ENCODE measurements at places on chromosomes 12 and 14.
A peak's percentile ranks its signal among the peaks of the same experiment; 100 is the strongest.

GRCh38 chr14:101072945-101073597 is 169.5 kb upstream of the RTL1 start:
- peak; percentile 95 for DNase-seq

GRCh38 chr12:108875682-108876361 is 4.1 kb upstream of the DAO start:
- DNase-seq = no peak

- no peak for DNase-seq
These were observed 3.2 kb upstream of the ZNF839 start for GRCh38 chr14:102316338-102316742.

- no peak for DNase-seq
These were observed 1.6 kb downstream of the FICD start for GRCh38 chr12:108516511-108517275.

GRCh38 chr12:124369055-124369826 is 74.3 kb downstream of the RFLNA start:
- DNase-seq = peak; percentile 88

GRCh38 chr12:5715021-5715420 is 230.0 kb downstream of the ANO2 start:
- no peak for DNase-seq

DNA sequence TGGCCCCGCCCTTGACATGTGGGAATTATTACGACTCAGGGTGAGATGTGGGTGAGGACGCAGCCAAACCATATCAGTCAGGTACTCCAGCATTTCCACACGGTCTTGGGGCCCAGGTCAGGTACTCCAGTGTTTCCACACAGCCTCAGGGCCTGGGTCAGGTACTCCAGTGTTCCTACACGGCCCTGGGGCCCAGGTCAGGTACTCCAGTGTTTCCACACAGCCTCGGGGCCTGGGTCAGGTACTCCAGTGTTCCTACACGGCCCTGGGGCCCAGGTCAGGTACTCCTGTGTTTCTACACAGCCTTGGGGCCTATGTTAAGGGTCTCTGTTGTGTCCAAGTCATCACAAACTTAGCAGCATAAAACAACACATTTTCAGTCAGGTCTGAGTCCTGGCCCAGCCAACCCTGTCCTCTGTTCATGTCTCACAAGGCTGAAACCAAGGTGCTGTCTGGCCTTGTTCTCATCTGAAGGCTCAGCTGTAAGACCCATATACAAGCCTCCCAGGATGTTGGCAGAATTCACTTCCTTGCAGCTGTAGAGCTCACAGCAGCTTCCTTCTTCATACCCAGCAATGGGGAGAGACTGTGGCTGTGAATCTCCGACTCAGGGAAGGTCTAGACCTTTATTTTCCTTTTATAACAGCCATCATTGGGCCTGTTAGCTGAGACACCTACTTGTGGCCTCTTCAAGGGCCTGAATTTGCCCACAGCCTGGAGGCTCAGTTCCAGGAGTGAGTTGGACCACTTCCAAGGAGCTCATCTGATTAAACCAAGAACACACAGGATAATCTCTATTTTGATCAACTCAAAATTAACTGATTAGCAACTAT is 107.6 kb upstream of the SFSWAP start:
- no peak for DNase-seq

- DNase-seq = no peak
These were observed 40.3 kb downstream of the IFNG start for GRCh38 chr12:68119250-68119649.

- DNase-seq = no peak
These were observed 81.2 kb upstream of the ETV6 start for GRCh38 chr12:11568155-11568761.

GRCh38 chr14:83342590-83342989 is 1808.9 kb upstream of the SEL1L start:
- DNase-seq = no peak

DNA sequence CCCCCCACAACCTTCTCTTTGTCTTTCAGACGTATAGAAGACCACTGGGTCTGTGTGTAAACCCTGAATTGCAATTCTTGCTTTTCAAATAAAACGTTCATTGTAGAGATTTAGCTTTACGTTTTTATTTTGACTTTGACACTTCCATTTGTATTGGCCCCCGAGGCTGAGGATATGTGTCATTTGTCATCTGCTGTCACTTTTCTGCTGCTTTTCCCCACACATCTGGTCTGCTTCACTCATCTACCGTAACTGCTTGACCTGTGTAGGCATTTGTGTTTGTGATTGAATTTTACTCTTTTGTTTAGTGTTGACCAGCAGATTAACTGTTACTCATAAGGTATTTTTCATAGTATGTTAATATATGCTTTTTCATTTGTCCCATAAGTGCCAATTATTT is 157.2 kb upstream of the SYT10 start:
- DNase-seq = no peak

DNA sequence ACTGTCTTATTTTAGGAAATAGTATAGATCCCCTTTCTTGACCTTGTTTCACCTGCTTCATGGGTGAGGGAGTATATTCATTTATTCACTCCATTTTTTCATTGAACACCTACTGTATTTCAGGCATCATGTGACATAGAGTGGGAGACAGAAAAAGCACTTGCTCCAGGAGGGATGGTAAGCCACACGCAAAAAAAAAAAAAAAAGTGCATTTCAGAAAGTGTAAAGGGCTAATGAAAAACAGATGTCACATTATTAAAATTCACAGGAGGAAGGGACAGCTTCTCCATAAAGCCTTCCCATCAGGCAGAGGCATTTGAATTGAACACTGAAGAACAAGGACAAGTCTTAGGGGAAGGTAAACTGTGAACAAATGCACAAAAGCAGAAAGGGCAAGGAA is 7.5 kb downstream of the SLC8A3 start:
- DNase-seq = no peak

GRCh38 chr14:53793790-53794505 is 162.7 kb downstream of the BMP4 start:
- DNase-seq = no peak

GRCh38 chr12:100061814-100062213 is 77.1 kb upstream of the ANKS1B start:
- no peak for DNase-seq

- DNase-seq = no peak
These were observed 25.9 kb downstream of the MMP17 start for GRCh38 chr12:131853832-131854797.

- DNase-seq = no peak
These were observed 42.7 kb upstream of the SLC6A15 start for GRCh38 chr12:84955298-84955697.

DNA sequence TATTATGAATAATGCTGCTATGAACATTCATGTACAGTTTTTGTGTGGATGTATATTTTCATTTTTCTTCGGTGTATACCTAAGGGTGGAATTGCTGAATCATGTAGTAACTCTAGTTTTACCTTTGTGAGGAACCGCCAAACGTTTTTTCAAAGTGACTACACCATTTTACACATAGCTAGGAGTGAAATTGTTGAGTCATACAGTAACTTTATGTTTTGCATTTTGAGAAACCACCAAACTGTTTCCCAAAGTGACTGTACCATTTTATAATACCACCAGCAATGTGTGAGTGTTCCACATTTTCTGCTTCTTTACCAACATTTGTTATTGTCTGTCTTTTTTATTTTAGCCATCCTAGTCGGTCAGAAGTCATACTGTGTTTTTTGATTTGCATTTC is 3.1 kb upstream of the TPH2 start:
- DNase-seq = no peak

GRCh38 chr14:106039400-106039799 is 513.0 kb downstream of the TMEM121 start:
- no peak for DNase-seq

DNA sequence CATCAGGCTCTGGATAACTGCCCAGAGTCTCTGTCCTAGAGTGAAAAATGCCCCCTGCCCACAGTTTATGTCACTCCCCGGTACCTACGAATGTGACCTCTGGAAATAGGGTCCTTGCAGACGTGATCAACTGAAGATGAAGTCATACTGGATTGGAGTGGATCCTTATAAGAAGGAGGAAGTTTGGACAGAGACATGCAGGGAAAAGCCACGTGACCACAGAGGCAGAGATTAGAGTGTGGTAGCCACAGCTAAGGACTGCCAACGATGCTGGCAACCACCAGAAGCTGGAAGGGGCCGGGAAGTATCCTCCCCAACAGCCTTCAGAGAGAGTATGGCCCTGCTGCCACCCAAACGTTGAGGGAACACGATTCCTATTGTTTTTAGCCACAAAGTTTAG is 101.2 kb upstream of the NCOR2 start:
- DNase-seq = no peak

Data from T1000 (cell line).